ENCODE measurements at places on chromosomes 6 and 20.
A peak's percentile ranks its signal among the peaks of the same experiment; 100 is the strongest.

DNA sequence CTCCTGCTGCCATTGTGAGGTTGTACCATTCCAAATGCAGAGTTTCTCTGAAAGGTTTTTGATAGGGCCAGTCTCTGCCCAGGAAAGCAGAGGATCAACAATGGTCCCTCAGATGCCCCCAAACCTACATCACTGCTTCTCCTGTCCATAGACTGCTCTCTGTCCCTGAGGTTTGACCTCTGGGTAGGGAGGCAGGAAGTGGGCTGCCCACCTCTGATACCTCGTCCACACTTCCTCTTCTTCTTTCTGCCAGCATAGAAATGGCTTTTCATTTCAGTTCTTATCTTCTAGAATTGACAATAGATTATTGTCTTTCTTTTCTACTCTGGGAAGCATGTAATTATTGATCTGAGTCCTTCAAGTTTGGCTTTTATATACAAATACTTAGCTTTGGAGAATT lies 170.6 kb downstream of the TRMT11 start:
- DNase-seq = no peak

DNA sequence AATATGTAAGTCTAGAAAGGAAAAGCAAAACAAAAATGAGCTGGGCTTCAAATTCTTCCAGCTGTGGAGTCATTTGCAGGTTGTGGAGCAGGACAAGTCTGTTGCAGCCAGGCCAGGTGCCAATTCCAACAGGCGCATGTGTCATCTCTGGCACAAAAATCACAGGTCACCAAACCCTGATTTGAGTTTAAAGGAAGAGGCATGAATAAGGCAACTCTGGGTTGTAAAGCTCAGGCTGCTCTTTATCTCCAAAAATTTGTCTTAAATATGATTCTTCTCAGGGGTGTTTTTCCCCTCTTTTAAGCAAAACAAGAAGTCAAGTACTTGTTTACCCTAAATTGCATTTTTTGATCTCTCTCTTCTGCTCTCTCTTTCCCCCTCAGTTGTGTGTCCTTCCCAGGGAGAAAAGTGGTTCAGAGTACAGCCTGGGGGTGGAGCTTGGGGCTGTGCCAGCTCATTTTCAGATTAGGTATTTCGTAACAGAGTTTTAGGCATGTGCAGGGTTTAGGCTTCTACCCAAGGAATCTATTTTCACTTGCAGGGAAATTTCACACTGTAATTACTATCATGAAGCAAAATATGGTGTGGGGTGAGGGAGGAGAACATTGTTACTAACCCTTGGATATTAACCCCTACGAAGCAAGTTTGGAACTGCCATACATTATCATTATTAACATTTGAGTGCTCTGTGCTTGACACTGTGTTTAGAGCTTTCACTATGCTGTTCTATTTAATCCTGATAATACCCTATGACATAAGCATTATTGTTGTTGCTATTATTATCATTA lies 8.3 kb upstream of the NCOA3 start:
- DNase-seq = peak; percentile 27

DNA sequence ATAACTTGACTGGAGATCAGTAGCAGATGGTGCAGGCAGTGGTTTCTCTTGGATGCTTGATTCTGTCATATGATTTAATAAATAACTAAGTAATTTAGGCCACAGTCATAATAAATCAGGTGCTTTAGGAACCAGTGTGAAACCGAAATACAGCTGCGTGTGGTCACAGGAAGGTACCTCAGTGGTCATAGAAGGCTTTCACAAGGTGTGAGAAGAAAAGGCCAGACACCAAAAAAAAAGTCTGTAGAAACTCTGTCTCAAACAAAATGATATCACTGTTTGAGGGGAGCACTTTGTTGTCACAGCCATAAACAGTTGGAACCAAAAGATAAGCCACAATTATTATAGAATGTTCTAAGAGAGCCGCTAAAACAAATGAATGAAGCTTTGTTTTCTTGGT lies 56.5 kb downstream of the ARMC2 start:
- no peak for DNase-seq

GRCh38 chr6:151118461-151119123 lies 121.2 kb upstream of the AKAP12 start:
- no peak for DNase-seq

GRCh38 chr6:3750317-3751076 lies 1.0 kb downstream of the PXDC1 start:
- DNase-seq = no peak

Measured in activated CD8-positive, alpha-beta memory T cell treated with anti-CD3 and anti-CD28 coated beads for 1 hour (primary cell).